Activated CD8-positive, alpha-beta T cell treated with anti-CD3 and anti-CD28 coated beads, Interleukin-2, amount 10 ng/mL, durations not matched to agents 7 days and 5 days (primary cell): ENCODE measurements at places on chromosomes 11 and 22.

DNA sequence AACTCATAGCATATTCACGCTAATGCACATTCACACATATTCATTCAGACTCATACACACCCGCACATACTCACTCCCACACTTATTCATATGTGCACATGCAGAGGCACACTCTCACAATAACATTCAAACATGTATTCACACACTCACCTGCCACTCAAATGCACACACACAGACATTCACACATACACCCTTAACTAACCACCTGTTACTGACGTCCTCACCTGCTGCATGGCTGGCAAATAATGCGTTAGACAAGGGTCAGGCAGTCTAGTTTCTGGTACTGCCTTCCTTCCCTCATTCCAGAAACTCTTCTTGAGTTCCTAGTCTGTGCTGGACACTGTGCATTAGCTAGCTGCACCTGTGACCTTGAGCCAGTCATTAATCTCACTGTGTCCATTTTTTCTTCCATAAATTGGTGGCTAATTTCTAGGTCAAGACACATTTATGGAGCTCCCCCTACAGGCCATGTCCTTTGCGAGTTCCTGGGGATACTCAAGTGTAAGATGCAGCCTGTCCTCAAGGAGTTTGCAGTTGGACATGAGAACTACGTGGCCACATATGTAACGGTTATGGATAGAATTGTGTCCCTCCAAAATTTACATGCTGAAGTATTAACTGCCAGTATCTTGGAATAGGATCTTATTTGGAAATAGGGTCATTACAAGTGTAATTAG, 34.5 kb upstream of the SEZ6L start:
- H3K4me3 ChIP-seq, result no peak overlapping the region
- H3K27ac ChIP-seq, result no peak overlapping the region
- H3K27me3 ChIP-seq, result peaks cover 2% of the 10 kb centered on the region
- no peaks in the 10 kb centered on the region for H3K36me3 ChIP-seq
- H3K4me1 ChIP-seq, result no peaks in the 10 kb centered on the region

DNA sequence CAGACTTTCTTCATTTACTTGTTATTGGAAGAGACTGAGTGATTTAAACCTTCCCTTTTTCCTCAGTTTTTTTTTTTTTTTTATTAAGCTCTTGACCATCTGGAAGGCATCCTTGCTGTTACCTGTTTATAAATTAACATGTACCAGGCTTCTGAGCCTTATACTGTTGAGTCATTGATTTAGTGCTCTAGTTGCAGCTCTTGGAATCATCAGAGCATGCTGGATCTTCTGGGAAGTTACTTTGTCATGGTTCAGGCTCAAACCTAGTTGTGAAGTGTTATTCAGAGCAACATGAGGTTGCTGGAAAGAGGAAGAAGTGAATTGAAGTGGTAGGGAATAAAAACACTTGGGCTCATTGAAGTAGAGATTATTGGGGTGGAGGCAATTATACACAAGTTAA, 6.3 kb downstream of the ZDHHC5 start:
- H3K27ac ChIP-seq, result peak overlapping the region; percentile 3
- no peak overlapping the region for H3K4me3 ChIP-seq
- H3K27me3 ChIP-seq, result no peaks in the 10 kb centered on the region
- peaks cover 60% of the 10 kb centered on the region for H3K36me3 ChIP-seq

DNA sequence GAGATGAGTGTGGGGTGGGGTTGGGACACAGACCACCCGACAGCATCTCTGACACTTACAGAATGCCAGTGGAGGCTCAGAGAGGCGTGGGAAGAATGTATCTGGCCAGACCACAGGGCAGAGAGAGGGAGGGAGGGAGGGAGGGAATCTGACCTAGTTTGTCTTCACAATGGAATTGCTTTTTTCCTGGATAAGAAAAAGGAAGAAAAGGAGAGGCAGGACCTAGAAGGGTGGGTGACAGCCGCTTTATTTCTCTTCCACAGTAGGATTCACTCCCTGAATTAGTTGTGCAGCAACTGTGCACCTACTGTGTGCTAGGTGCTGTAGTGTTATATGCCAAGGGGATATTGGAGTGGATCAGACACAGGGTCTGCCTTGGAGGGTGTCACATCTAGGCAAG, 3.7 kb downstream of the KCNK4 start:
- no peak overlapping the region for H3K27ac ChIP-seq
- peaks cover 81% of the 10 kb centered on the region for H3K27me3 ChIP-seq
- no peak for DNase-seq
- peaks cover 2% of the 10 kb centered on the region for H3K36me3 ChIP-seq

- DNase-seq, result no peak
- H3K36me3 ChIP-seq, result no peaks in the 10 kb centered on the region
- no peak overlapping the region for H3K4me3 ChIP-seq
- no peak overlapping the region for H3K27ac ChIP-seq
- peaks cover 16% of the 10 kb centered on the region for H3K4me1 ChIP-seq
- H3K27me3 ChIP-seq, result peaks cover 4% of the 10 kb centered on the region
Measured at GRCh38 chr11:14067686-14068085, 105.2 kb downstream of the SPON1 start.

GRCh38 chr11:69295079-69295994, 1.4 kb downstream of the MYEOV start:
- H3K27me3 ChIP-seq, result no peaks in the 10 kb centered on the region
- DNase-seq, result no peak
- no peak overlapping the region for H3K4me3 ChIP-seq
- H3K4me1 ChIP-seq, result peaks cover 64% of the 10 kb centered on the region

DNA sequence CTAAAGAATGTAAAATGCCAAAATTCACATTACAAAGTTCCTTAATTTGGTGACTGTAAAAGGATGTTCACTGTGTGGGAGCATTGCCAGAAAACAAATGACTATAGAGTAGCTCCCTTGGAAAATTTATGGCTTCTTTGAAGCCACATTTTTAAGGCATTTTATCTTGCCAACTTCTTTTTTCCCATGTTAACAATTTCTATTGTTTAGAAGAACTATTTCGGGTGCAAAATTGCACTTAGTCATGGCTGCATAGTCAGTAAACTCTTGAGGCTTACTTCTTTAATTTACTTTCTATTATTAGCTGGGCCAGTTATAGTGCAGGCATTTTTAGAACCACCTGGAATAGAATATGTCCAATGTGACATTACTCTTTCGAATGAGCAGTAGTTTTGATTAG, 515.3 kb downstream of the JRKL start:
- DNase-seq, result no peak
- H3K4me3 ChIP-seq, result no peak overlapping the region
- no peaks in the 10 kb centered on the region for H3K36me3 ChIP-seq
- no peak overlapping the region for H3K27ac ChIP-seq
- no peaks in the 10 kb centered on the region for H3K27me3 ChIP-seq
